ENCODE measurements at places on chromosomes 1 and 21.

- no peak for DNase-seq
These were observed 25.2 kb upstream of the PCBP3 start for GRCh38 chr21:45618287-45618686.

DNA sequence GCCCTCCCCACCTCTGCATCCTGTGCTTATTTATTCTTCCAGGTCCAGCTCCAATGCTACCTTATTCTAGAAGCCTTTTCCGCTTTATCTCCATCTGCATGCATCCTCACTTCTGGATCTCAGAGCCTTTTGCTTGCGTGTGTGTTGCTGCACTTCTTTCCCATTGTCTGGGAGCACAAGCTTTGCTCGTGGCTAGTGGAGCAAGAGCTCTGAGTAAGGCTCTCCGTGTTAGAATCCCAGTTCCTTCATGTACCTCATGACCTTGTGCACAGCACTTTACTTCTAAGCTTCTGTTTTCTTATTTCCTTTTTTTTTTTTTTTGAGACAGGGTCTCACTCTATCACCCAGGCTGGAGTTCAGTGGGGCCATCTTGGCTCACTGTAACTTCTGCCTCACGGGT lies 140.0 kb upstream of the POU3F1 start:
- DNase-seq: no peak

DNA sequence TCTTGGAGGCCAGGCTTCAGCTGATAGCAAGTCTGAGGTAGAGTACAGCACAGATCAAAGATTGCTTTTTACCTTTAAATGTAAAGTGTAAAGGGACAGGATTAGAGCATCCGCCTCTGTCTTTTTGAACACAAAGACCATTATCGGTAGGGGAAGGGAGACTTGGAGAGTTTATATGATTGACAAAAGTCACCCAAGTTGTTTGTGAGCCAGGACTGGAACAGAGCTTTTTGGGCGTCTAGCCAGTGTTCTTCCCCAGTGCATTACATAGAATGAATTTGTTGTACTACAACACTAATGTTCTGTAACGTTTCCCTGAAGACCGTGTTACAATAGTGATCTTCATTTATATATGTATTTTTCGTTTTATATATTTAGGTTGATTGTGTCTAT lies 9.3 kb upstream of the PIGC start:
- DNase-seq: no peak

GRCh38 chr1:85801520-85801919 lies 93.3 kb upstream of the ZNHIT6 start:
- no peak for DNase-seq

DNA sequence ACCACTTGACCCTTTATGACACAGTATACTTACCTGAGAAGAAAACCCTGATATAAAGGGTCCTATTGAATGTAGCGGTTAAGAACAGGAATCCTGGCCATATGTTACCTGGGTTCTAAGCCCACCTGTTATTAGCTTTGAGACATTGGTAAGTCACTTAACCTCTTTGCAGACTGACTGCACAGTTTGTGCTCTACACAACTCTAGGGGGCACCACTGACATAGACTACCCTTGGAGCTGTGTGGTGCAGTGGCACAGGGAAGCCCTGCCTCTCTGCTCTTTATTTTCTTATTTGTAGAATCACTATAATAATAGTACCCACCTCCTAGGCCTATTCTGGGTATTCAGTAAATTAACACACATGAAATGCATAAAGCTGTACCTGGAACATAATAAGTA lies 165.6 kb downstream of the C1orf94 start:
- DNase-seq: no peak

GRCh38 chr1:50268049-50268448 lies 155.2 kb downstream of the DMRTA2 start:
- no peak for DNase-seq

DNA sequence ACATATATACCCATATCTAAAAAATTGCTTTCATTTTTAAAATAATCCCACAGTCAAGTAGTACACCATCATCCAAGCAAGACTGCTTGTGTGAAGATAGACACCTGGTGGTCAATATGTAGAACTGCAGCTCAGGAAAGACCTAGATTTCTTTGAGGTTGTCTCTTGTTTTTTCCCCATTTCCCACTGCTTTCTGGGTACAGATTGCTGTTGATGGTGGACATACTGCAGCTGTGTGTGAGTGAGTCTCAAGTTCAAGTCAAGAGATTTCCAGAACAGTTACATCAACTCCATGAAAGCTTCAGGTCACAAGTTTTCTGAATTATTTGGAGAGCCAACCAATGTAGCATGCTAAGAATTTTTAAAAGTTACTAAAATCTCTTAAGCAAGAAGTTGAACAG lies 306.4 kb downstream of the DUSP10 start:
- no peak for DNase-seq

DNA sequence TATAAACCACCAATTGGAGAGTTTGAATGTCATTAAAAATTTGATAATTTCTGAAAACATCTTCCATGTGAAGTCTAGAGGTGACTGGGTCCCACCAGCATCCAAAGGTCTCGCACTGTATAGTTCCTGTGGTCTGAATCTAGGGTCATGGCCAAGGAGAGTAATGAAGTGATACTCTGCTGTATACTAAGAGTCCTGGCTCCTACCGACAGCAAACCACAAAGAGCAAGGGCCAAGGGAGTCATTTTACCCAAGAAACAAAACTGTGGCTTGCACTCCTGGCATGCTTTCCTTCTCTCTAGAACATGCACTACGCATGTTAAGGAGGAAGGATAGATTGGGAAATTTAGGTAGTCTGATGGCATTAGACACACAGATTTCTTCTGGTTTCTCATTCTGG lies 115.6 kb downstream of the BRINP2 start:
- no peak for DNase-seq

DNA sequence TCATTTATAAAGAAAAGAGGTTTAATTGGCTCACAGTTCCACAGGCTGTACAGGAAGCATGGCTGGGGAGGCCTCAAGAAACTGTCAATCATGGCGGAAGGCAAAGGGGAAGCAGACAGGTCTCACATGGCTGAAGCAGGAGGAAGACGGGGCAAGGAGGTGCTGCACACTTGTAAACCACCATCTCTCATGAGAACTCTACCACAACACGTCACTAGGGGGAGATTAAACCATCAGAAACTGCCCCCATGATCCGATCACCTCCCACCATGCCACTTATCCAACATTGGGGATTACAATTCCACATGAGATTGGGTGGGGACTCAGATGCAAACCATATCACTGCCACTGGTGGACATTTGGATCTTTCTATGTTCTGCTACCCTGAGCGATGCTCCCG lies 351.4 kb downstream of the NPHP4 start:
- DNase-seq: no peak

- no peak for DNase-seq
These were observed 39.6 kb downstream of the FRRS1 start for GRCh38 chr1:99726818-99727217.

Data from left renal pelvis (tissue), 4 donors.